ENCODE measurements at places on chromosomes 7 and 10.

DNA sequence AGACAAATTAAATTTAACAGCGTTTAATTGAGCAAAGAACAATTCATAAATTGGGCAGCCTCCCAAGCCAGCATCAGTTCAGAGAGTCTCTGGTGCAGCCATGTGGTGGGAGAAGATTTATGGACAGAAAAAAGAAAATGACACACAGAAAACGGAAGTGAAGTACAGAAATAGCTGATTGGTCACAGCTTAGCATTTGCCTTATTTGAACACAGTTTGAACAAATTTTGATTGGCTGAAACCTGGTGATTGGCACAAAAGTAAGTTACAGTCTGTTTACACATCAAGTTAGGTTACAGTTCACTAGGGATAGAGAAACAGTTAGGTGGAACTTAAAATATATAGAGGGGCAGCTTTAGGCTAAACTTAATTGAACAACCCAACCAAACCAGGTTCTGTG lies 720.1 kb downstream of the TYW1 start:
- DNase-seq = no peak

GRCh38 chr10:127990846-127991542 lies 84.1 kb downstream of the PTPRE start:
- DNase-seq = no peak

DNA sequence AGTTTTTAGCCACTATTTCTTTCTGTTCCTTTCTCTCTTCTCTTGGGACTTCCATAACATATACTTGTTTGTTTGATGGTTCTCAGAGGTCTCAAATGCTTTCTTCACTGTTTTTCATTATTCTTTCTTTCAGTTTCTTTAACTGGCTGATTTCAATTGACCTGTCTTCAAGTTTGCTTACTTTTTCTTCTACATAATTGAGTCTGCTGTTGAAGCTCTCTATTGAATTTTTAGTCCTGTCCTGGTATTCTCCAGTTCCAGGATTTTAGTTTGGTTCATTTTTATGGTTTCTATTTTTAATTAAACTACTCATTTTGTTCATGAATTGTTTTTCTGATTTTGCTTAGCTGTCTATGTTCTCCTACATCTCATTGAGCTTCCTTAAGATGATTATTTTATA lies 1305.3 kb upstream of the CELF2 start:
- DNase-seq = no peak

DNA sequence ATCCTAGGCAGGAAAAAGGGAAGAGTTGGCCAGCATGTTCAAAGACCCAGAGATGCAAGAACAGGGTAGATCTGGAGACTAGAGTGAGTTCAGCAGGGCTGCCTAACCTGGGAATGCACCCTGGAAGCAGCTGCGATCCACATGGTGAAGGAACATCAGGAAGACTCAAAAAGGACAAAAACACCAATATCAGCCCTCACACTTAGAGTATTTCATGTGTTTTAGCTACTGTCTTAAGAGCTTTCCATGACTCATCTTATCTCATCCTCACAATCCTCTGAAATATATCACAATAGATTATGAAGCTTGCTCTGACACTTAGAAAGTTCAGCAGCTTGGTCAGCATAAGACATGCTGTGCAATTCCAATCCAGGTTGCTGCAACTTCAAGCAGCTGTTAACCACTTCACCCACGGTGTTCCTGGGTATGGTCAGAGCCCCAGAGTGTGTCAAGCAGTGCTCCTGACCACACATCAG lies 380.9 kb downstream of the PARD3 start:
- no peak for DNase-seq

DNA sequence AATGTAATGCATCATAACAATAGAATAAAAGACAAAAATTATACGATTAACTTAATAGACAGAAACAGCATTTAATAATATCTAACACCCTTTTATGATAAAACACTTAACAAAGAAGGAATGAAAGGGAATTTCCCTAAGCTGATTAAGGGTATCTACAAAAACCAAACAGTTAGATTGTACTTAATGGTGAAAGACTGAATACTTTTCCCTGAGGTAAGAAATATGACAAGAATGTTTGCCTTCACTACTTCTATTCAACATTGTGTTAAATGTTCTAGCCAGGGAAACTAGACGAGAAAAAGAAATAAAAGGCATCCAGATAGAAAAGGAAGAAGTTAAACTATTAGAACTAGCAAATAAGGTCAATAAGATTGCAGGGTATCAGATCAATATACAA lies 276.9 kb downstream of the BAMBI start:
- no peak for DNase-seq

GRCh38 chr7:50147951-50148808 lies 55.1 kb upstream of the ZPBP start:
- DNase-seq = no peak

DNA sequence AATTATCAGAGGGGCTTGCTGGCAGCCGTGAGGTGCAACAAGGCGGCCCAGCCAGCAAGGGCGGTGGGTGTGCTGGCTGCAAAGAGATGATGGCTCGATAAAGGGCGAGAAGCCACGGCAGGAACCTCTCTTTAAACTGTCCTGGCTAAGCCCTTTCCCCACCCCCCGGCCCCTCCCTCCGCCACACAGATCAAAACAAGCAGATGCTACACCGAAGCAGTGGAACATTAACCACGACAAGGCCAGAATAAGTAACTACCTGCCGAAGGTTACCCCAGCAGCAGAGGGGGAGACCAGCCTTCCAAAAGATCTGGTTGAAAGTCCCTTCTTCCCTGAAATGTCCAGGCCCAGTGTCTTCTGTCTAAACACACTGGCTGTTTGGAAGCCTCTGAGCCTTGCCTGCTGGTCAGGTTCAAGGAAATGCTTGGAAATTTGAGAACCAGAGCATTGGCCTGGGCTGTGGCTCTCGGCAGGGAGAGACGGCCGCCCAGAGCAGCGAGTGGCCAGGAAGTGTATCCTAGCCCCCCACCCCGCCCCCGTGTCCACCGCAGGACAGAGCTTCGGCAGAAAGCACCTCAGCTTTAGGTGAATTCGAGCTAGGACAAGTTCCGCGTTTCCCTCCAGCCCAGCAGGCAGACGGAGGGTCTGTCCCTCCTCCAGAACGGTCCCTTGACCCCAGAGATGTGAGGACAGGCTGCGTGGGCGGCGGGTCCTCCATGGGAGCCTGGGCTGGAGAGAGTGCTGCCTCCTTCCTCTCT lies 2.1 kb downstream of the FAM20C start:
- DNase-seq = no peak

GRCh38 chr10:49292565-49293207 lies 6.3 kb upstream of the C10orf71 start:
- DNase-seq = no peak

GRCh38 chr7:76292213-76292573 lies 10.3 kb upstream of the HSPB1 start:
- no peak for DNase-seq

GRCh38 chr10:85612378-85612775 lies 754.2 kb downstream of the GRID1 start:
- DNase-seq = no peak

- DNase-seq = no peak
Measured at GRCh38 chr7:81284576-81284975, 365.7 kb upstream of the SEMA3C start.

All from stimulated activated CD4-positive, alpha-beta T cell treated with anti-CD3 and anti-CD28 coated beads, Interleukin-1b, Interleukin-23, amount 100 ng/mL, for 24 hours (primary cell).